Thyroid gland (tissue), 4 donors: ENCODE measurements at places on chromosomes 6 and 20. TPM values are rescaled to one million over a fixed set of nuclear protein-coding genes. Genes with fewer than 3 reads are reported as not detected.

Gene MAK
- total RNA-seq, result 0.21 TPM

Gene GJA1
- 180 TPM for total RNA-seq

Gene ZNF335
- total RNA-seq, result 18.1 TPM

Gene AGPAT1
- 69.2 TPM for total RNA-seq

DNA sequence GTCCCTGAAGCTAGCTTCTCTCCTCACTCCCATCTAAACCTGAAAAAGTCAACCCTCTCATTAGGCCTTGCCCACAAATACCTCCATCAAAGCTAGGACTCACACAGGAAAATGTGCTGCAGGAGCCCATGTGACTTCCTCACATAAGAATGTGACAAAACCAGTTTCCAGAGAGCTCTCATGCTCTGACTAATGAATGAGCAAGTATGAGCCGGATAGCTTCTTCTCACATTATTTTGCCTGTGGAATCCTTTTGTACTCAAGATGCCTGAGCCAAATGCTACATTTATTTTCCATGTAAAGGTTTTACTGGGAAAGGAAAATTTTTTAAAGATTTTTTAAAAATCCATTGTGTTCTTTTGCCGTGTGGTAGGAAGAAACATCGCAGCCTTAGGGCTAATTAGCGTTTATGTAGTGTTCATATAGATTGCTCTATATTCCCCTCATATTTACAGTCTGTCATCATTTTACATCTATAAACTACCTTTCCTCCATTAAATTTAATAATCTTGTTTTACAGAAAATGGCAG is 68.6 kb upstream of the CCN6 start:
- DNase-seq, result peak; percentile 69

- no peak for DNase-seq
These were observed 519.5 kb downstream of the PREX1 start for GRCh38 chr20:48308232-48308781.

DNA sequence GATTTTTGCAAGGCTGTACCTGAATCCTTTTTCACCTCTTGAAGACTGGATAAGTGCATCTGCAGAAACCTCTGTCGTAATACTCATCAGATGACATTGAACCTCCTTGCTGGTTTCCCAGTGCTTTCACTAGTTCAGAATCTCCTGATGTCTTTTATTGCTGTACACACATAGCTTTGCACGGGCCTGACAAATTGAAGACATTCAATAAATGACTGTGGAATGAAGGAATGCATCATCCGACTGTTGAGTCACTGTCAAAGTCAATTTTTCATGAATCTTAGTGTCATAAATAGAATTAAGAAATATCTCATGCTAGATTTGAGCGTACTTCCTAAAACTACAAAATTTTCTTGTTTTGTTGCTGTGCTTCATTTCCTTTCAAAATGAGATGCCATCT is 598.2 kb upstream of the MAP3K7 start:
- no peak for DNase-seq

DNA sequence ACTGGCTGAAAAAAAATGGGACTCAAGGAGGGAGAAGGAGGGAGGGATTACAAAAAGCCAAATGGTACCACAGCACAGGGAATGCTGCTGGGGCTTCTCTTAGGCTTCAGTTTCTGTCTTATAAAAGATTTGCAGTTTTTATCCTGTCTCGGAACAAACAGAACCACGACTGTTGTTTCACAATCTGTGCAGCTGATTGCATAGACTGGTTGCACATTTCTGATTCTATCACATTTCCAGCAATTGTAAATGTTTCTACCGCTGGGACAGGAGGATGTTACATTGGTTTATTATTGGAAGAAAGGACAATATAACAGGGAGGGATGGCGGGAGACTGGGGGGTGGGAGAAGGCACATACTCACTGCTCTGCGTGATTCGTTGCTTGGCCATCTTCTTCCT is 73.5 kb upstream of the ARID1B start:
- DNase-seq, result no peak

DNA sequence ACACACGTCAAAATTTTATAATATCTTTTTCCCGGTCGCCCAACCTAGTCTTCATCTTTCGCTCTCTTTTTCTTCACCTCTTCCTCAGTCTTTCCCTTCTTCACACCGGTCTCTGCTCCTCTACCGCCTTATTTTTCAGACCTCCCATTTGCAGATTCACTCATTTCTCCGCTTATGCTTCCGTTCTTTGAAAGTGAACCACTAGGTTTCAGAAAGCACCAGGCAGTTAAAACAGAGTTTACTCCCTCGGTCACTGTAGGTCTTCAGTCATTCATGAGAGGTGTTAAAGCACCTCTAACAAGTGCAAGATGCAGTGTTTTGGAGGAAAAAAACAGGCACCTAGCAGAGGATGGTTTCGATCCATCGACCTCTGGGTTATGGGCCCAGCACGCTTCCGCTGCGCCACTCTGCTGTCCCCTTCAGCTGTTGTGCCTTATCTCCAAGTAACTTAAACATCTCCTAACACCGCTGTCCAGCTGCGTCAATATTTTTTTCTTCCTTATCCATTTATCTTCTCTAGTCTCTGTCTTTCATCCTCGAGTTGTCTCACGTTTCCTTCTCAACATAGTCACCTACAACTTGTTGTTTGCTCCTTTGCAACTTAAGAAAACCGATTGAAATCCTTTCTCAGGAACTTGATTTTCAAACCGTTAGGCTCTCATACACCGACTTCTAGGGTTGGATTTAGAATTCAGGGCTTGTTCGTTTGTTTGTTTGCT is 119.7 kb upstream of the ZNF184 start:
- no peak for DNase-seq

DNA sequence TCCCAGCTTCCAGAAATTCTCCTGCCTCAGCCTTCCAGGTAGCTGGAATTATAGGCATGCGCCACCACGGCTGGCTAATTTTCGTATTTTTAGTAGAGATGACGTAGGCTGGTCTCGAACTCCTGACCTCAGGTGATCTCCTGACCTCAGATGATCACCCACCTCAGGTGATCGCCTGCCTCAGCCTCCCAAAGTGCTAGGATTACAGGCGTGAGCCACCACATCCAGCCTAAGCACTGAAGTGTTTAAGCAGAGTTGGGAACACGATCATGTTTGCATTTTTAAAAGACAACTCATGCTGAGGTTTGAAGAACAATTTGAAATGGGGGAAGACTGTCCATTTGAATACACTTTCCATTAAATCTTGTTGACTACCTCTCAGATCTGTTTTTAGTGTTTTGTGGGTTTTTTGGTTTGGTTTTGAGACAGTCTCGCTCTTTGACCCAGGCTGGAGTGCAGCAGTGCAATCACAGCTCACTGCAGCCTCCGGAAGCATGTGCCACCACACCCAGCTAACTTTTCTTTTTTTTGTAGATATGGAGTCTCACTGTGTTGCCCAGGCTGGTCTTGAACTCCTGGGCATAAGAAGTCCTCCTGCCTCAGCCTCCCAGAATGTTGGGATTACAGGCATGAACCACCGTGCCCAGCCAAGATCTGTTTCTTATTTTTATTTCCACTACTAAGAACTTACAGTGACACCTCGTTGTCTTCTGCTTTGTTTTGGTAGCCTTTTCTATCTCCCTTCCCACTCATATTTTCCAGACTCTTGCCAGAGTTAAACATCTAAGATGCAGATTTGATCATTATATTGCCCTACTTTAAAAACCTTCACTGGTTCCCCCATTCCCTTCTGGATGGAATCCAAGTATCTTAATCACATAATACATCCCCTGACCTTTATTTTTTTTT is 5.5 kb downstream of the CASP8AP2 start:
- no peak for DNase-seq

- DNase-seq, result no peak
These were observed 153.7 kb downstream of the GRM4 start for GRCh38 chr6:33992191-33992590.

GRCh38 chr6:41355952-41356351 is 20.5 kb downstream of the NCR2 start:
- no peak for DNase-seq

GRCh38 chr6:71279321-71279720 is 9.3 kb upstream of the OGFRL1 start:
- DNase-seq, result no peak

DNA sequence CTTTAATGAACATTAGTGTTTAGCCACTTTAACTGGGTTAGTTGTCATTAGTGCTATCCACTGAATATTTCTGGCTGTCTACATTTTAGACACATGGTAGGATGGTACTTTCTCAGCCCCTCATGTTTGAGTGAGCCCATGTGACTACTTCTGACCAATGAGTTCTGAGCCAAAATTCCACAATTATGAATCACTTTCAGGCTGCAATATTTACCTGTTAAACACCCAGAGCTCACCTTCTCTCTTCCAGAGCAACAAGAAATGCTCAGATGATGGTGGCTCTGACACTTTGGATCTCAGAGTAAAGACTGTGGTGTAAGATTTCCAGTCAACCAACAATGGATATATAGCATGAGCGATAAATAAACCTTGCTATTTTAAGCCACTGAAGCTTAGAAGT is 24.8 kb downstream of the SPACA1 start:
- no peak for DNase-seq

- no peak for DNase-seq
These were observed 341.6 kb downstream of the NRN1 start for GRCh38 chr6:5665173-5665572.

DNA sequence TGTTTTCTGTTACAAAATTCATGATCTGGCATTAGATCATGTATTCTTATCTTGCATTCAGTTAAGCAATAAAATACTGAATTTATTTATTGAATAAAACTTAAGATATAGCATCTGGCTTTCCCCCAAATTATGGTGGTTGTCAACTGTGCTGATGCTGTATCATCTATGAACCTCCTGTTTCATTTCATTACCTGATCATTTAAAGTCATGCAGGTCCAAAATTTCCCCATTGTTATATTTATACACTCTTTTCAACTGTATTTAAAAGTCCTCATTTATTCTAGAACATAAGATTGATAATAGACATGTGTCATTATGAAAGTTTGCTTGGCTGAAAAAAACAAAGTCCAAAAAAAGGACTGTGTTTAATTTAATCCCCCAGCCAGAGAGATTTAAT is 627.4 kb upstream of the ADGRB3 start:
- no peak for DNase-seq

DNA sequence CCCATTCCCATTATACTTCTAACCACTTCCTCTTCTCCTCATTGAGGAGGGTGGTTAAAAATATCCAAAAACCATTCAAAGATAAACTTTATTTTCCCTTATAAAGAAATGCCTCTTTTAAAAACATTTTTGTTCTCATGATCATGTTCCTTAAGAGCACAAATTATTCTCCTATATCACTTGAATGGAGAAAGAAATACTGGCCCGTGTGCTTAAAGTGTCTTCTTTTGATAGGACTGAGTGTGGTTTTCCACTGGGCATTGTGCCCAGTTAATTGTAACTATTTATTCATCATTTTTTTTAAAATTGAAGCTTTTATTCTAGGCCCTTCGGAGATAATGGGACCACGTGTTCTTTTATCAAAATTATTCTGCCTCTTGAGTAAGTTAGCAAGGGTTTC is 871.5 kb downstream of the QKI start:
- no peak for DNase-seq

DNA sequence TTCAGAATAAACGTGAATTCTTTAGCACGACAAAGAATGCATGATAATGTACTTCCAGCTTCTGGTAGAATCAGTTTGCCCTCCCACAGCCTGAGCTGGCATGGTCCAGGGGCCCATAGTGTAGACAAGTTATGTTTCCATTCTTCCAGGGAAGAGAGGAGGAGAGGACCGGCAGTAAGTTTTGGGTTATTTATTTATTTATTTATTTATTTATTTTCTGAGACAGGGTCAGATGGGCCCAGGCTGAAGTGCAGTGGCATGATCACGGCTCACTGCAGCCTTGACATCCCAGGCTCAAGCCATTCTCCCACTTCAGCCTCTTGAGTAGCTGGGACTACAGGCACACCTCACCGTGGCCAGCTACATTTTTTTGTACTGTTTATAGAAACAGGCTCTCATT is 4.7 kb downstream of the GABRR1 start:
- no peak for DNase-seq

GRCh38 chr6:145047891-145048290 is 687.4 kb downstream of the EPM2A start:
- no peak for DNase-seq

DNA sequence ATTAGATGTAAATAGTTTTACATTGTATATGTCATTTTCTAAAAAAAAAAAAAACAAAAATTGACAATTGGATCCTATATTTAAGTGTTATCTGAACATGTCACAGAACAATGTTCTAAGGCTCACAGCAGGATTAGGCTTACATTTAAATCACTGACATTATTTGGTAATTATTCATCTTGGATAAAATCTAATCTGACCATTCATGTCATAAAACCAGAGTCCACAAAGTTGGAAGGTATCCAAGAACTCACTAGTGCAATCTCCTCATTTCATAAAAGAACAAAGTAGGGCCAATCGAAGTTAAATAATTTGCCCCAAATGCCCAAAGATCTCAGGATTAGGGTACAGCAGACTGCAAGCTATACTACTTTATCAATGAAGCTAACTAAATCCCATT is 73.0 kb downstream of the PDSS2 start:
- no peak for DNase-seq
